DMS79 (cell line): ENCODE measurements at places on chromosomes 4 and X.

- DNase-seq: no peak
Measured at GRCh38 chrX:142036116-142036515, 132.4 kb downstream of the MAGEC1 start.

DNA sequence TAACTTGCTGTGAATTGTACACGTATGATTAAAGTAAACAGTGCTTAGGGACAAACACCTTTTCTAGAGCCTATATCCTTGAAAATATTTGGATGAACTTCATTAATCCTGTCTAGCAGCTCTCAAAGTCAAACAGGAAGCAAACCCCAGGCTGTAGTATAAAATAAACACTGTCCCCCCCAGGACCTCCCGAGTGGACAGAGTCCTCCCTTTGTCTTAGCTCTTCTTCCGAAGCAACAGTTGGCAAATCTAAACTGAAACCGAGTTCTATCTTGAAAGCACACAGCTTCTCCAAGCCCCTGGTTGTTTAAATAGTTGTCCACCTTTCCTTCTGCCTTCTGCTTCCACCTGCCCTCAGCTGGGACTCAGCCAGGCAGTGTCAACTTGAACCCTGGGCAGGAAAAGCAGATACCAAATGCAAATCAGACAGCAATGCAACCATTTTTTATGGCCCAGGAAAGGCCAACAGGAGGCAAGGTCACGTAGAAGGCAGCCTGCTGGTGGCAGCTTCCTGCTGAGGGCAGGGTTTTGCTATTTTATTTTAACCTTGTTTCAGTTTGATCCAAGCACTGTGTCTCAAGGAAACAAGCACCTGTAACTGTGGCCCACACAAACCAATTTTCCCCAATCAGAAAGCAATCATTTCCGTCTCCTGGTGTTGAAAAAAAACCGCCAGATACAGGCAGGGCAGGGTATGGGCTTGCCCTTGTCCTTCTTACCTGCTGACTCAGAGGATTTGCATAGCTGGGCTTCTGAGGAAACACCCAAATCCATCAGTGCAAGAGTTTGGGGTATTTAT, 110.3 kb upstream of the KIT start:
- DNase-seq: no peak

DNA sequence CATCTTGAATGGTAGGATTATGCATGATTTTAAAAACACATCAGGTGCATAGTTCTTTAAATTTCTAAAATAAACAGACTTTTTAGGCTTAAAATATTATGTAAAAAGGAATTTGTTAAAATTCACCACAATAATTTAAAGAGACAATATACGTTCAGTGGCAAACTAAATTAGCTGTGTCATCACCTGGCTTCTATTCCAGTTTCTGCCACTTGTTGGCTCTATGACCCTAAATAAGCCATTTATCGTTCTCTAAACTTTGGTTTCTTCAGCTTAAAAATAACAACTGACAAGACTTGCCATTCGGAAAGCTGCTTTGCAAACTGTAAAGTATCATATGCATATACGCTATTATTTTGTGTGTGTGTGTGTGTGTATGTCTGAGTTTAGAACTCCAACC, 141.3 kb downstream of the MGST2 start:
- no peak for DNase-seq

- no peak for DNase-seq
Measured at GRCh38 chr4:23680671-23681518, 209.0 kb downstream of the PPARGC1A start.

DNA sequence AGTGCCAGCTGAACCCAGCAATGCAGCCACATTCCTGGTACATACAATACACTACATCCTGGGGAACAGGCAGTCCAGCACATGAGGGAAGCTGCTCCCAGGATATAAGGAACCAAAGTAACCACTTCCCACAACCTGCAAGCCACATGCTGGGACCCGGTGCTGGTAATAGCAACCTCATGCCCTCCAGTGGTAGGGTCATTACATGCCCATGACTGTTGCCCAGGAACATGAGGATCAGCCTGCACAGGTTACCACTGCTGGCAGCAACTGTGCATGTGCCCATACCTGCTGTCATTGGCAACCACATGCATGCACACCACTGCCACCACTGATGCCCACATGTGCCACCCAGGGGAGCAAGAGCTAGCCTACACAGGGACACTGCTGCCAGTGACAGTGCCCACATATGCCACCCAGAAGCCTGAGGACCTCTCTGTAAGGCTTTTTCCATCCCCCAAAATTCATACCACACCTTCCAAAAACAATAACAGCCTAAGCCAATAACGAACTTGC, 1982.5 kb downstream of the ARAP2 start:
- no peak for DNase-seq

- no peak for DNase-seq
Measured at GRCh38 chr4:8913121-8913857, 41.6 kb upstream of the HMX1 start.

- no peak for DNase-seq
Measured at GRCh38 chr4:121668368-121669162, 28.2 kb downstream of the ANXA5 start.

GRCh38 chr4:55561889-55562288, 15.2 kb upstream of the CLOCK start:
- DNase-seq: no peak

DNA sequence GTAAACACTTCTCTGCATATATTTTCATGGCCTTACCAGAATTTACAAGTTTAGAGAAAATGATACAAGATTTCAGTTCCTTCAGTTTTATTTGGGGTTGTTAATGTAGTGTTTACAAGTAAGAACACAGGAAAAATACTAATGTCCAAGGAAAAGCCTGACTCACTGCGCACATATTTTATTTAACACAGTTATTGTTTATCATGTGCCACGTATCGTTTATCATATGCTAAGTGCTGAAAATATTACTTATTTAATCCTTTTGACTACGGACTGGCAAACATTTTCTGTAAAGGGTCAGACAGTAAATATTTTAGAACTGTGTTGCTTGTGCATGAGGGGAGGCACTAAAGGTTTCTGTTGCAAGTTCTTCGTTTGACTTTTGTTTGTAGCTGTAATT, 794 bp downstream of the HSD17B13 start:
- DNase-seq: no peak

DNA sequence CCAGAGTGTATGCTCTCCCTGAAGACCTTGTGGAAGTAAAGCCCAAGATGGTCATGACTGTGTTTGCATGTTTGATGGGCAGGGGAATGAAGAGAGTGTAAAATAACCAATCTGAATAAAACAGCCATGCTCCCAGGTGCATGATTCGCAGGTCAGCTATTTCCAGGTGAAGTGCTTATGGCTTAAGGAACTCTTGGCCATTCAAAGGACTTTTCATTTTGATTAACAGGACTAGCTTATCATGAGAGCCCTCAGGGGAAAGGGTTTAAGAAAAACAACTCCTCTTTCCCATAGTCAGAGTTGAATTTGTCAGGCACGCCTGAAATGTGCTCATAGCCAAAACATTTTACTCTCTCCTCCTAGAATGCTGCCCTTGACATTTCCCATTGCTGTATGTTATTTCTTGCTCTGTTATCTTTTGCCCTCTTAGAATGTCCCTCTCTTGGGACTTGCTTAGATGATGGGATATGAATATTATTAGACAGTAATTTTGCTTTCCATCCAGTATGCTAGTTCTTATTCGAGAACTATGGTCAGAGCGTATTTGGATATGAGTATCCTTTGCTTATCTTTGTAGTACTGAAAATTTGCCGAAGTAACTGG, 88.6 kb downstream of the PLS3 start:
- DNase-seq: no peak

- DNase-seq: peak; percentile 17
Measured at GRCh38 chr4:90495936-90496335, 368.7 kb downstream of the CCSER1 start.

DNA sequence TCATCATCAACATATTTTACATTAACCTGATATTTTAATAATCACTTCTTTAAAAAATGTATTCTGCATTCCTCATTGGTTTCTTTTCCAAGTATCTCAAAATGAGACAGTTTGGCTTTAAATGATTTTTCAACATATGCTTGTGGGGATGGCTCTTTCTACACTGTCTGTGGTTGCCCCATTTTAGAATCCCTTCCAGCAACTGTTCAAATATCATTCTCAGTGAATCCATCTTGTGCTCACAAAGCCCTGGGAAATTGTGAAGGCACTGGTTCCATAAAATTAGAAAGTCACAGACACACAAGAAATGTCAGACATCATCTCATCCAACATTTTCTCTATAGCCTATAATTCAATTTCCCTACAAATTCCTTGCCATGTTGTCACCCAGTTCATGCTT, 103.5 kb downstream of the LNX1 start:
- DNase-seq: no peak

GRCh38 chrX:20515841-20516461, 249.2 kb upstream of the RPS6KA3 start:
- DNase-seq: no peak

DNA sequence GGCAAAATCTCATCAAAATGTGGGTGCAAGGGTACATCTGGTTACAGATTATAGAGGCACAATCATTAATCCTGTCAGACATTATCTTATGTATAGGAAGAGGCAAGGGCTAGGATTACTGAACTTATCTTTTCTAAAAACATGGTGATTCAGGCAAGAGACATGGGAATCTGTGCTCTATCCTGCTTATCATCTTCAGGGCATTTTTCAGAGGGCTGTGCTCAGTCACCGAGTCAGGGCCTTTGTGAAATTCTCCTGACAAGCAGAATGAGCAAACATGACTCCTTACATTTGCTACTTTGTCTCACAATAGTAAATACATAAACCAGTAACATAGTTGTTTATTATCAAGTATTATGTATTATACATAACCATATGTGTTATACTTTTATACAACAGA, 84.2 kb upstream of the KCTD8 start:
- DNase-seq: no peak

DNA sequence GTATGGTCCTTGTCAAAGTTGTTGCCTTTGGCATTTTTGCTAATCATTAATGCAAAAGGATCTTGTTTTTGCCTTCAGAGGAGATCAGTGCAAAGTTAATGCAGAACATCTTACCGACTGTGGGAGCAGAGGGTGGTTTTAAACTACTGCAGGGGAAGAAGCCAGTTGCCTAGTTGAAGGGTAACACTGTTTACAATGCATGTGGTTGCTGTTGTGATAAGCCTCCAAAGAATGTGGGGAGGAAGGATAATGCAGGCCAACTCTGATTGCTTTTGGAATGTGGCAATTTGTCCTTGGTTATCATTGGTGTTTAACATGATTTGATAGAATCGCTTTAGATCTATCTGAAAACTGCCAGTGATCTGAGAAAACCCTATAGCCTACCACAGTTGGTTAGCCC, 204.3 kb upstream of the TLL1 start:
- DNase-seq: no peak

DNA sequence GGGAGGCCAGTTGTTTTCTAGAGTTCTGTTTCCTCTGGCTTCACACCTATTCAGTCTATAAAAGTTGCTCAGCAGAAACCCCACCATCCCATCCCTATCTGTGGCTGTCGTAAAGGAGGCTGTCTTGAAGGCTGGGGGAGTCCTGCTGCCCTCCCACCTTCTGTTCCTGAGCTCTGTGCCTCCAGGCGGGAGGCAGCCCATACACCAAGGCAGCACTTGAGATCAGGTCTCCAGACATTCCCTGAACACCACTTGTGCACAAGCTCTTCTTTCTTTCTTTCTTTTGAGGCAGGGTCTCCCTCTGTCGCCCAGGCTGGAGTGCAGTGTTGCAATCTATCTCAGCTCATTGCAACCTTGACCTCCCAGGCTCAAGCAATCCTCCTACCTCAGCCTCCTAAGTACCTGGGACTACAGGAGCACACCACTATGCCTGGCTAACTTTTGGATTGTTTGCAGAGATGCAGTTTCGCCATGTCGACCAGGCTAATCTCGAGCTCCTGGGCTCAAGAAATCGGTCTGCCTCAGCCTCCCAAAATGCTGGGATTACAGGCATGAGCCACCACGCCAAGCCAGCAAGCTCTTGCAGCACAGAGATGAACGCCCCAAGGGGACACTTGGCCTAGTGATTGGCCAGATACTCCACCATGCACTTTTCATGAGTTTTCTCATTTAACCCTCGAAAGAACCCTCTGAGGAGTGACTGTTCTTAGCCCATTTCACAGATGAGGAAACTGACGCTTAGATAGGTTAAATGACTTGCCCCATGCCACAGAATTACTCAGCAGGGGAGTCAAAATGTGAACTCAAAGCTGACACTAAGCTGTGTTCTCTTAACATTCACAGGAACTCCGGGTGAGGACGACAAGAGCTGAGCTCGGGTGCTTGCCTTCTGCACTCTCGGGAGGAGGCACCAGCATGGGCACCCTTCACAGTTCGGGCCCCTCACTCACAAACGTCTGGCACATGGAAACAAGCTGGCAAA, 55.8 kb upstream of the ENPP6 start:
- no peak for DNase-seq

- no peak for DNase-seq
Measured at GRCh38 chr4:60463857-60464502, 736.1 kb upstream of the ADGRL3 start.

DNA sequence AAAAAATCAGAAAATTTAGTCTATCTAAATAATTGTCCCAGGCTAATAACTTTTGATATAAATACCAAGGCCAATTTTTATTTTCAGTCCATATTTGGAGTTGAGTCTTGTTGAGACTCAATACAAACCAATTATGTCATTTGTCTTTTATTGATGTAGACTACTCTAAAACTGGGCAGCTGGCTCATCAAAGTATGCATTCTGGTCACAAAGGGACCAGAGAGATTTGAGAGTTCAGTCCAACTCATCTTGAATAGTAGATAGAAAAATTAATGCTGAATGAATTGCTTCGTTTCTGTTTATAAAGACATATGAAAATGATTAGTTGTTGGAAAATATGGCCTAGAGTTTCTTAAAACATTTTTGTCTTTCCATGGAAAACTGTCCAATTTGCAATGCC, 412.5 kb upstream of the KLHL4 start:
- no peak for DNase-seq

GRCh38 chr4:94507708-94508107, 56.0 kb downstream of the PDLIM5 start:
- no peak for DNase-seq

DNA sequence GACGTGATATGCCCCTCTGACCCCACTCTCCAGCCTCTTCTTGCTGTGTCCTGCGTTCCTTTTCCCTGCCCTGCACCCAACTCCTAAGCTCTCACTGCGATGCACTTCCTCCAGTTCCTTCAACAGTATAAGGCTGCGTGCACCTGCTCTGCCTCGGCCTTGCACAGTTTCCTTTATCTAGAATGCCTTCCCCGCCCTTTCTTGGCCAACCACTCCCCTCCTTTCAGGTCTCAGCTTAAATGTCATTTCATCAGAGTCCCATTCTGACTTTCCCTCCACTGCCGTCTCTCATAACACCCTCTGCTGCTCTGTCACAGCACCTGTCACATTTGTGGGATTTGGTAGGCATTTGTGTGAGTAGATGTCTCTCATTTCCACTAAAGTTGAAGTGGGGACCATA, 58.4 kb upstream of the NEIL3 start:
- DNase-seq: no peak
